OCI-M1 (cell line): ENCODE measurements at places on chromosomes 16 and 17.

DNA sequence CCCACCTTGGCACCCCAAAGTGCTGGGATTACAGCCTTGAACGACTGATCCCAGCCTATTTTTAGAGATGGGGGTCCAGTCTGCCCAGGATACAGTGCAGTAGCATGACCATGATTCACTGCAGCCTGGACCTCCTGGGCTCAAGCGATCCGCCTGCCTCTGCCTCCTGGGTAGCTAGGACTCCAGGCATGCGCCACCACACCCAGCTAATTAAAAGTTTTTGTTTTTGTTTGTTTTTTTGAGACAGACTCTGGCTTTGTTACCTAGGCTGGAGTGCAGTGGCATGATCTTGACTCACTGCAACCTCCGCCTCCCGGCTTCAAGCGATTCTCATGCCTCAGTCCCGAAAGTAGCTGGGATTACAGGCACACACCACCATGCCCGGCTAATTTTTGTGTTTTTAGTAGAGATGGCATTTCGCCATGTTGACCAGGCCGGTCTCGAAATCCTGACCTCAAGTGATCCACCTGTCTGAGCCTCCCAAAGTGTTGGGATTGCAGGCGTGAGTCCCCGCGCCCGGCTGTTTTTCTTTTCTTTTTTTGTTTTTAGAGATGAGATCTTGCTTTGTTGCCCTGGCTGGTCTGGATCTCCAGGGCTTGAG is 2.3 kb upstream of the PAFAH1B1 start:
- DNase-seq, result no peak

- DNase-seq, result peak; percentile 12
Measured at GRCh38 chr17:17729620-17730249, 48.5 kb downstream of the RAI1 start.

- no peak for DNase-seq
Measured at GRCh38 chr16:1923299-1924034, 5.3 kb upstream of the HS3ST6 start.

DNA sequence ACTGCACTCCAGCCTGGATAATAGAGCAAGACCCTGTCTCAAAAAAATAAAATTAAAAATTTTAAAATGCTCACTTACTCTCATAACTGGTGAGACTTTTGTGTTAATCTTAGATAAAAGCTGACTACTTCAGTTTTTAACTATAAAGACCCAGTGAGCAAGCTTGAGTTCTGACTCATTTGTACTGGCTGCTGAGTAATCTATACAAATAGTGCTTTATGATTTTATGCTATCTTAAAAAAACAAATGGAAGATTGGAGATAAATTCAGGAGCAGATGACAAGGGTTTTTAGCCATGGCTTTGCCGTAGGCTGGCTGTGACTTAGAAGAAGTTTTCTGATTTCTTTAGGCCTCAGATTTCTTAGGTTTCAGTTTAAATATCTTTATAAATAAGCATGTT is 30.5 kb downstream of the SNTB2 start:
- peak; percentile 43 for DNase-seq

- no peak for DNase-seq
Measured at GRCh38 chr16:87641721-87642120, 39.4 kb downstream of the JPH3 start.

DNA sequence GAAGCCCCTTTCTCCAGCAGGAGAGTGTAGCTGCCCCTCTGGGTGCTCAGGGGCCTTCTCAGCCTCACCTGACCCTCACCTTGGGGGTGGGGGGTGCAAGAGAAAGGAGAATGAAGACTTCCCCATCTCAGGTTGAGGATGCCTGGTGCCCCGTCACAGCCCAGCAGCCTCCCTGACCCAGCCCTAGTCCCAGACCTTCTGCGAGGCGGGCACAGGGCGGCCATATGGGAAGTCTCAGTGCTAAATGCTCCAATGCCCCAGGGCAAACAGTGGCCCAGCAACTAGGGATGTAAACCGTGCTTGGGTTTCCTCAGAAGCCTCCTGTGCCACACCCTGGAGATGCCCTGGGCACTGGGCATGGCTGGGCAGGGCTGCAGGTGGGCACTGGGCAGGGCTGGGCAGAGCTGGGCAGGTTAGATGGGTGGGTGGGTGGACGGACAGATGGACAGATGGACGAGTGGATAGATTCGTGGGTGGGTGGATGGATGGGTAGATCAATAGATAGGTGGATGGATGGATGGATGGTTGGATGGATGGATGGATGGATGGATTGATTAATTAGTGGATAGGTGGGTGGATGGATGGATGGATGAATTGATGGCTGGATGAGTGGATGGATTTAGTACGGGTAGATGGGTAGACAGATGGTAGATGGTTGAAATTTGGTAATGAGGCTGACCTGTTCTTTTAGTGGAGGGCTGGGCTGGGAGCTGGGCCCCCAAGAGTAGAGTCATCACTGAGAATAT is 16.8 kb downstream of the TPSD1 start:
- DNase-seq, result no peak

GRCh38 chr17:28324781-28325180 is 5.8 kb downstream of the TMEM97 start:
- DNase-seq, result peak; percentile 47

- no peak for DNase-seq
Measured at GRCh38 chr17:34669511-34669910, 90.1 kb downstream of the TMEM132E start.

GRCh38 chr17:64747938-64748540 is 85.9 kb upstream of the SMURF2 start:
- no peak for DNase-seq

- no peak for DNase-seq
Measured at GRCh38 chr16:88428616-88429386, 24.3 kb upstream of the ZFPM1 start.

- peak; percentile 93 for DNase-seq
Measured at GRCh38 chr17:31313982-31314781, at the start of gene EVI2B. TSS of gene EVI2B (minus strand) at chr17:31314054. CDS start at chr17:31305609, 8,445 bp downstream.

DNA sequence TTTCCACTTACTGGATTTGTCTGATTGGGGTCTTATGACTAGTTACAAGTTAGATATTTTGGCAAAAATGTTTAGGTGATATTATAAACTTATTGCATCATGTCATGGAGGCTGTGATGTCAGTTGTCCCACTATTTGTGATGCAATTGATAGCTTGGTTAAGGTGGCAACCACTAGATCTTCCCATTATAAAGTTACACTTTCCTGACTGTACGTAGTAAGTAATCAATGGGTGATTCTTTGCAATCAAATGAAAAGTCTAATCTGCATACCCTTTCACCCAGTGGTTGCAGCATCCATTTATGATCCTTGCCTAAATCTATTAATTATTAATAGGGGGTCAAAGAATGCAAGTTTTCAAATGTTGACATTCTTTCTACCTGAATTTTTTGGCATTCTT is 4.4 kb upstream of the PCTP start:
- DNase-seq, result no peak

DNA sequence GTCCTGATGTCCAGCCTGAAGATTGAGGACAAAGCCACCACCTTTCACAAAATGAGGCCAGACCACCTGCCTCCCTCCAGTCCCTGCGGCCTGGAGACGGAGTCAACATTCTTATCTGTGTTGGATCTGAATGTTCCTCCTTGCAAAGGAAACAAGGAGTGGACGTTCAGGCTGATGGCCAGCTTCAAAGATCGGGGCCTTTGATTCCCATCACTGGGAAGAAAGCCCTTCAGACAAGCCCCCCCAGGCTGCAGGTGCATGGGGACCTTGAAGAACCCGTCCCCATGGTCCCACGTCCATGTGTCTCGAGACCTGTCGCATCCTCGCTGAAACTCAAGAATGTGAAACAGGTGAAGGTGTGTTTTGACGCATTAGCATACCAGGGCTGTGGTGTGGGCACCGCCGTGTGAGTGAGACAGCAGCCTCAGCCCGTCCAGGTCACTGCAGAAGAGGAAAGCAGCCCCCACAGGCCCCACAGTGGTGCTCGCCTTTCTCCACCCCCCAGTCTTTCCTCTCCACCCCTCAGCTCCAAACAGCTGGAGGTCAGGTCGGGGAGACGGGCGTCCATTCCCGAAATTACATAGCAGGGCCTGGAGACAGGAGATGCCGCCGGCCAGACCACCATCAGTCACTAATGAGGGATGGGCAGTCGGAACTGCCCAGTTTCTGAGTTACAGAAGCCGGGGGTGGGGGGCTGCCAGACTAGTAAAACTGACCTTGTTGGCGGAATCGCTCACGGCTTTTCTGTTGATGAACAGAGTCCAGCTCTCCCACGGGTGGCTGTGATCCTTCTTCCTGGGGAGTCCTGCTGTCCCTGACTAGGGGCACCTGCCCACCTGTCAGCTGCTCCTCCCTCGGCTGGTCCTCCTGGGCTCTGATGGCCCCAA is 877 bp upstream of the CSNK1D start:
- DNase-seq, result no peak

GRCh38 chr17:303168-303567 is 49.4 kb downstream of the RPH3AL start:
- no peak for DNase-seq

DNA sequence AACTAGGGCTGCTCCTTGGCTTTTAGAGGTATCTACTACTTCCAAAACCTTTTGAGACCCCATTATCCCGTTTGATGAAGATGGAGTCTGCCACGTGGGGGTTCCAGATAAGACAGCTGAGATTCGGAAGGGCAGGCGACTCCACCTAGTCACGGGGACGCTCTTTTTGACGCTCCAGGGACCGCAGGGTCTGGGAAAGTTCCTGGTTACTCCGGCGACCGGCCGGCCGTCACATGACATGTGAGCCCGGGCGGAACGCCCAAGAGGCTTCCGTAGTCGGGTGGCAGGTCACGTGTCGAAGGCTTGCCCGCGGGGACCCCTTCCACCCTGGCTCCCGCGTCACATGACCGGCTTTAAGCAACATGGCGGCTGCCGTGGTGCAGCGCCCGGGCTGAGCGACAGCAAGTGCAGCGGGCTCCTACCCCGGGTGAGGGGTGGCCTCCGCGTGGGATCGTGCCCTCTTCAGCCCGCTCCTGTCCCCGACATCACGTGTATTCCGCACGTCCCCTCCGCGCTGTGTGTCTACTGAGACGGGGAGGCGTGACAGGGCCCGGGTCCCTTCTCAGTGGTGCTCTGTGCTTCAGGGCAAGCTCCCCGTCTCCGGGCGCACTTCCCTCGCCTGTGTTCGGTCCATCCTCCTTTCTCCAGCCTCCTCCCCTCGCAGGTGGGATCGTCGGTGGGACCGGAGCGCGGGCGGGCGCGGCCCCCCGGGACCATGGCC is at the start of gene SPNS1:
SPNS1 (plus strand) TSS at position 342 of the 721 bp plus-strand sequence; CDS start at position 716, 374 bp downstream.
- peak; percentile 98 for DNase-seq

DNA sequence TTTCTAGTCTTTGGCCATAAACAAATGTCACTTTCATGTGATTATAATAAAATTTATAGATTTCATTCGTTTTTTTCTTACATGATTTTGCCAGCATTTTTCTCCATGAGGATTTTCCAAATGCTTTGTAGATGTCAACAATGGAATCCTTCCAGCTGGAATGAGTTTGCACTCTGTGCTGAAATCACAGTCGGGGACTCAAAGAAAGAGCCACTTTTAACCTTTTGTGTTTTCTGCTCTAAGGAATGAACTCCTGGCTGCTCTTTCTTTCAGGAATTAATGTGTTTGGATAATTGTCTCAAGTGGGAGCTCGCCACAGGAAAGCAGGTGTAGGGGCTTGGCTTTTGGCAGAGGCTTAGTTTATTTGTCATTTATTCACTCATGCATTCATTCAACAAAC is 372.3 kb upstream of the SALL1 start:
- no peak for DNase-seq

DNA sequence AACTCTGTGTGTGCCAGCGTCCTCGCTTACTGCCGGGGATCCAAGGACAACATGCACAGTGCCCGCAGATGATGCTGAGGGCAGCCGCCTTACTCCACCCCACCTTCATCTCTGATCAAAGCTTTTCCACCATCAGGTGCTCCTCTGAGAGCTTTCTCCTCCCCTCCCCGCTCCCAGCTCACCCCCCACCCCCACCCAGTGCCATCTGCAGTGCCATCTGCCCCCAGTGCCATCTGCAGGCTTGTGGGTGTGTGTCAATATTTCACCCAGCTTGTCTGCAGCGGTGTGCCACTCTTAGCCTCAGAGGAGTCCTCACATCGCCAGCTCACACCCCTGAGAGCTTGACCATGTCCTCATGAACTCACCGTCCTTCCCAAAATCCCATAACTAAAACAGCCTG is 98.2 kb upstream of the NOL11 start:
- DNase-seq, result no peak

DNA sequence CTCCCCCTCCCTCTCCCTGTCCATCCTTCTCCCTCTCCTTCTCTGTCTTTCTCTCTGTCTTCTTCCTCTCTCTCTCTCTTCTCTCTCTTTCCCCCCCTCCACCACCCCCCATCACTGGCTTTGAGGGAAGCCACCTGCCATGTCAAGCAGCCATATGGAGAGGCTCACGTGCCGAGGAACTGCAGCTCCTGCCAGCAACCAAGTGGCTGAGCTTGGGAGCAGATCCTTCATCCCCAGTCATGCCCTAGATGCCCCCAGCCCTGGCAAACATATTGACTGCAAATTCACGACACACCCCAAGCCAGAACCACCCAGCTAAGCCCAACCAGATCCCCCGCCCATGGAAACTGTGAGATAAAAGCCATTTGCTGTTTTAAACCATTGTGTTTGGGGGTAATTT is 40.9 kb upstream of the RBFOX3 start:
- DNase-seq, result no peak

- no peak for DNase-seq
Measured at GRCh38 chr17:60127068-60128064, 22.4 kb upstream of the CA4 start.

- DNase-seq, result no peak
Measured at GRCh38 chr16:66693149-66693548, 3.4 kb downstream of the CMTM4 start.

- DNase-seq, result no peak
Measured at GRCh38 chr17:79183293-79184158, 108.9 kb downstream of the ENGASE start.

GRCh38 chr17:36474571-36474970 is 11.9 kb upstream of the ZNHIT3 start:
- DNase-seq, result no peak

DNA sequence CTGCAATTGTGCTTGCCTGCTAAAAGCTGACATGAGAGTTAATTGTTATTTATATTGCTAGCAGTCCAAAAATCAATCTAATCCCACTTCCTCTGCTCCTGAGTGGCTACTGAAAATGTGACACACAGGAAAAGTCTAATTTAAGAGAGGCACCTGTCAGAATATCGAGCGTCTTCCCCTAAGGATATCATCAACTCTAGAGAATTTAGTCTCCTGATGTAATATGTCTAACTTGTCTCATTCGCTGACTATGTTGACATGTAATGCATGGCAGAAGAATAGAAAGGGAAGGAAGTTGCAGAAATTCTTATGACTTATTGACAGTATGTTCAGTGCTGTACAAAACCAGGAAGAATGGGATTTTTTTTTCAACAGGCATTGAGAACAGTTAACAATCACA is 893.4 kb upstream of the CDH8 start:
- no peak for DNase-seq

GRCh38 chr17:40935624-40936023 is 1.8 kb downstream of the KRT23 start:
- no peak for DNase-seq

DNA sequence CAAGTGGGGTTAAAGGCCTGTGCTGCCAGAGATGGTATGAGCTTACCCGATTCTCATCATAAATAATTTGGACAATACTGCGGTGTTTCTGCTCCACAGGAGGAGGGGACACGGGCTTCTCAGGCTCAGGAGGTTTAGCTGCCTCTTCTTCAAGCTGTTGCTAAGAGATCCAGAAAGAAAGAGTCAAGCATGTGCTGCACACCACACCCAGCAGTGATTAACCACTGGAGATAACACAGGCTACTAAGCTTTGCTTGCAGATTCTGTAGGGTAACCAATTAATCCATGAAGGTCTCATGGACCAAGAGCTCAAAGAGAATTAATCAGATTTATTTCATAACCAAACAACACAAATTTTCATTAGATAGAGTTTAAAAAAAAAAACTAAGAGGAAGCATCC is 56.6 kb downstream of the NCOR1 start:
- DNase-seq, result peak; percentile 12
